ENCODE measurements at places on chromosomes 1 and 21.

DNA sequence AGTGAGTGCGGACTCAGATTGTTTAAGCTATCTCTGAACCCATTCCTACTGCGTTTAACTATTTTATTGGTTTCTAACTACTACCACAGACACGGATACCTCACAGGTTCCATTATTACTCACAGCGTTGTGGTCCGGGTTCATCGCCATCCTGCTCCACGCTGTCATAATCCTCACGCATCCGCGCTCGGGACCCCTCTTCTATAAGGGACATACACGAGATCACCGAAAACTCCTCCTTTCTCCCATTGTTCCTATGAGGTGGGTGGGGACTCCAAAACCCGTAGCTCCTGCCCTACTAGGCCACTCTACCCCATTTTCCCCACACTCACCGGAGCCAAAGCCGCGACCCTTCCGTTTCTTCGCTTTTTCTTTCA, 610 bp downstream of the RBM8A start:
- DNase-seq = no peak

- DNase-seq = no peak
Observed at GRCh38 chr21:35377505-35378090, 328.5 kb upstream of the RUNX1 start.

DNA sequence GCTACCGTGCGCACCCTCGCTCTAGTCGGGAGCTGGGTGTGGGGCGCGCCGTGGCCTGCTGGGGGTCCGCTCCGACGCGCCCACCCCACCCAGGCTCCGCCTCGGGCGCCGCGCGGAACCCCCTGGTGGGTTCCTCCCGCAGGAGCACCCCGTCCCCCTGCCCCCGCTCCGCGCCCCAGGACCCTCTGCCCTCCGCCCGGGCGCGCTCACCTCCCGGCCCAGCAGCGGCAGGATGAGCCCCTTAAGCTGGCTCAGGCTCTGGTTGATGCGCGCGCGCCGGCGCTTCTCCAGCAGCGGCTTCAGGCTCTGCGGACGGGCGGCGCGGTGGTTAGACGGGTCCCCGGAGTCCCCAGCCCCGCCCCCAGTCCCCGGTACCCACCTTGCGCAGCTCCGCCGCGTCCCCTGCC, 319 bp downstream of the HES2 start:
- no peak for DNase-seq

GRCh38 chr1:69528376-69528775, 39.3 kb upstream of the LRRC7 start:
- DNase-seq = no peak

DNA sequence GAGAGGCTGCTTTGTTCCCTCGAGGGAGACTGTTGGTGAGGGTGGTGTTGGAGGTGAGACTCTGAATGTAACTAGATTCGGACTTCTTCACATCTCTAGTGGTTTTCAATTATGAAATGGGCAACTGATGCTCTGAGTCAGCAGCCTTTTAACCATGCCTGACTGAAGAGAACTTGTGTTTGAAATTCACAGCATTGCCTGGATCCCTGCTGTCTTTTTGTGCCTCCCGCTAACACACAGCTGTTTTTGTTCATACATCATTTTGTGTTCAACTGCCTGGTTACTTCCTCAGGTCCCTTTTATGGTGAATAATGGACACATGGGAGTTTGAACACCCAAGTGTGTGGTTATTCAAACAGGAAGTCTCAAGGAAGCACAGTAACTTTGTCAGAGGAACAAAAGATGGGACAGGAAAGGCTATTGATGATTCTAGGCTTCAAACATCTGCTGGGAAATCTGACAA, 16.8 kb downstream of the LAMC1 start:
- DNase-seq = peak; percentile 71

DNA sequence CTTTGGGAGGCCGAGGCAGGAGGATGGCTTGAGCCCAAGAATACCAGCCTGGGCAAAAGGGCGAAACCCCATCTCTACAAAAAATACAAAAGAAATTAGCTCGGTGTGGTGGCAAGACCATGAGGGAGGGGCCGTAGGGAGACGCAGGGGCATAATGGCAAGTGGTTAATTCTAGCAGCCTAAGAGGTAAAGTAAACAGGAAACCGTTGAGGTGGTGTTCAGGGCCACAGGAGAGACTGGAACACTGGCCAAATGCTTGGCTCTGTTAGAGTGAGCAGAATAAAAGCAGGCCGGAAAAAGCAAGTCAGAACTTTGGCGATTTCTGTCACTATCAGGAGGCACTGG, 89.2 kb downstream of the RIPK4 start:
- no peak for DNase-seq

DNA sequence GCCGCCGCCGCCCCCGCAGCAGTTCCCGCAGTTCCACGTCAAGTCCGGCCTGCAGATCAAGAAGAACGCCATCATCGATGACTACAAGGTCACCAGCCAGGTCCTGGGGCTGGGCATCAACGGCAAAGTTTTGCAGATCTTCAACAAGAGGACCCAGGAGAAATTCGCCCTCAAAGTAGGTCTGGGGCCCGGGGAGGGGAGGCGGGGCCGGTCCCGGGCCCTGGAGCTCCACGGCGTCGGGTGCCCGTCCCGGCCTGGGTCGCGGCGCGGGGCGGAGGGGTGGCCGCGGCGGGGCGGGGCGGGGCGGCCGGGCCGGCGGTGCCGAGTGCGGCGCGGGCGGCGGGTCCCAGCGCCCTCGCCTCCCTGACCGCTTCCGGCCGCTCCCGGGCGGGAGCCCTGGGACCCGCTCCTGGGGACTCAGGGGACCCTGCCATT, 646 bp downstream of the MAPKAPK2 start:
- peak; percentile 29 for DNase-seq

DNA sequence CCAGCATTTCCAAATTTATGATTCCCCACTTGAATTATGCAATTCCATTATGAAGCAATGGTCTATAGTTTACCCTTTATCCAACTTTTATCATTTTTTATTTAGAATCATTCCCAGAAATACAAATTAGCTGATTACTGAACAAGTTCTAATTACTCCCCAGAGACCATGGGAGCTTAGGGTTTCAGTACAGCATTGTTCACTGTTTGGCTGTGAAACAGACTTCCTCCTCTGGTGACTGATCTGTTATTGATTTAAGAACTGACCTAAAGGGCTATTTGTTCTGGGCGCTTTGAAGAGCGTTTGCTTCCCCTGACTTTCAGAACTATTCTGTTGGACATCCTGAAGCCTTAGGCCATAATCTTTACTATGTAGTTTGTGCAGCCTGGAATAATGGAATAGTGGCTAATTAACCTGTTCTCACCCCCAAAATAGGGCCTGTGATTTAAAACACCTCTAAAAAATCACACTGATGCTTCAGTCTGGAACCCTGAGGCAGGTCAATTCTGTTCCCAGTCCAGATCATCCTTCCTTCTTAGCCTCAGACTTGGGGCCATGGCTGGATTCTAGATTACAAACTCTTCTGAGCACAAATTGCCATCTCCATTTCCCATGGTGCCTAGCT, 58.7 kb downstream of the ALG14 start:
- peak; percentile 42 for DNase-seq

DNA sequence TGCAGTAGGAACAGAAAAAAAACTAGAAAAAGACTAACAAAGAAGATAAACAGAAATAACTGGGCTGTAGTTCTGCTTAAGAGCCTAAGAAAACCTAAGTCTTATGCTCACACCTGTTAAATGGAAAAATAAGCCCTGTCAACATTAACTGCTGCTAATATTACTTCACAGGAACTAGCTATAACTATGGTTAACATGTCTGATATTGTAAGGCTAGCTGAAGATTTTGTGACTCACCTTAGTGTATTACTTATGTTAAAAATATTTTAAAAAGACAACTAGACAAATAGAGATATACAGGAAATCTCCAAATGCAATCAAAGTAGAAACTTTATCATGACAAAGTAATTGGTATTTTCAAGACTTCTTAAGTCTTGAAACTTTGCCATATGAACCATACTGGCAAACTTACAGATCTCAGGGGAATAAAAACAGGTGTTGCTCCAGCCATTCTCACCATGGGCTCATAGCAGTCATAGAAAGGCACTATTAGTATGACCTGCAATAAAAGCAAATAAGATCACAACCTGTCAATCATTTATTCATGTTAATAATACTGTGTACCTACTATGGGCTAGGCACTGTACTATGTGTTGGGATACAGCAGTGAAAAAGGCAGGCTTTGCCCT, 30.7 kb downstream of the KYAT3 start:
- no peak for DNase-seq

DNA sequence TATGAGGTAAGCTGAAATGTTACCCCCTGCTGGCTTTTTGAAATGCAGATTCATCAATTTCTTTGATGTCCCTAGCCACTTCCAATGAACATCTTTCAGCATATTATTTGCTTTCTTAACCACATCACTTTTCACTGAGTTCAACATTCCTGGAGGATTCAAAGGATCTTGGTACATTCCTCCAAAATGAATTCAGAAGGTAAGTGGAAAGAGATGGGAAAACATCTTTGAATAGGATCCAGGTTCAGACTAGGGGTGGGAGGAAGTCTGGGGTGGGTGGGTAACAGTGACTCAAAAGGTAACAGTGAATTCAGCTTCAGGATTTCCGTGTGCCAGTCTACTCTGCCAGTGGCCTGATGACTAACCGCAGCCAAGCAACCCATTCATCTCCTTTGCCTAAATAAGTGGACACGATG, 180.7 kb downstream of the ZC3H11B start:
- DNase-seq = no peak

DNA sequence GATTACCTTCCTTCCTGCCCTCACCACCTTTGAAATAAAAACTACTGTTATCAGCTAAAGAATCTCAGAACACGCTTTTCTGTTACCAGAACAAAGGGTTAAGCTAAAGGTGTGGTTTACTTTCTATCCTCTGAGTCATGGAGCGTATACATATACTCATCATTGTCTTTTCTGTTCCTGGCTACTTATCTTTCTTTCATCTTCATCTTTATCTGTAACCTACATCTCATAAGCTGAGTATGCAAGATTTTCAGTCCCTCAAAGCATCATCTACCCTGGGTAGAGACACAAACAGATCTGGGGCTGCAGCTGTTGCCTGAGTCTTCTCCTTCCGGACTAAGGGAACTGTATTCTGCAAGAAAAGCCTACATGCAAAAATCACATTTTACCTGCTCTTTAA, 75.6 kb downstream of the LMO4 start:
- DNase-seq = no peak

GRCh38 chr1:201009962-201010645, 13.4 kb downstream of the KIF21B start:
- DNase-seq = no peak

DNA sequence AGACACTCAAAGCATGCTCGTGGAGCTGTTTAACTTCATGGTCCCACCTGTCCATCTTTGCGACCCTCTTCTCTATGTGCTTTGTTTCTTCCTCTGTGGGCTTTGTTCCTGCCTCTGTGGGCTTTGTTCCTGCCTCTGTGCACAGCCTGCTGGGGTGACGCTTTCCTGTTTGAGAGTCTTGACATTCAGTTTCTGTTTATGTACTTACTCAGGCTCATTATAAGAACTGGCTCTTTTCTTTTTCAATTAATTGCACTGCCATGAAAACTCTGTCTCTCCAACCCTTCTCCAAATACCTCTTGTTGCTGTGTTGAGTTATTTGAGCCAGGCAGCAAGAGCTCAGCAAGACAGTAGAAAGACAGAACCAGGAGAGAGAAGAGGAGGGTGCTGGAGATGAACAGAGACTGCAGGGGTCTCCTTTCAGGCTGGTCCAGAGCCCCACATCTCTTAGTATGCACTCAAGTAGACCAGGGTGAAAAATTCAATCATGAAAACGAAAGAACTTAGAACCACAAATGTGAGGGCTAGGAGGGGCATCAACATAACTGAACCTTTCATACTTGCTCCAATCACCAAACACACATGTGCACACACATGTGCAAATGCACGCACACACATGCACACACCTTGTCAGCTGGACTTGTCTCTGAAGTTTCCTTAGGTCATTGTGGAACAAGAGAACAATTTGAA, 88.3 kb upstream of the SGIP1 start:
- DNase-seq = no peak

Data from COLO829 (cell line).